Anterior cingulate cortex (tissue), 58 donors: ENCODE measurements at places on chromosomes 16 and 17.

GRCh38 chr16:85029408-85029784, 1.8 kb downstream of the KIAA0513 start:
- DNase-seq = no peak

GRCh38 chr17:75228847-75229246, 23.4 kb downstream of the NUP85 start:
- DNase-seq = no peak

DNA sequence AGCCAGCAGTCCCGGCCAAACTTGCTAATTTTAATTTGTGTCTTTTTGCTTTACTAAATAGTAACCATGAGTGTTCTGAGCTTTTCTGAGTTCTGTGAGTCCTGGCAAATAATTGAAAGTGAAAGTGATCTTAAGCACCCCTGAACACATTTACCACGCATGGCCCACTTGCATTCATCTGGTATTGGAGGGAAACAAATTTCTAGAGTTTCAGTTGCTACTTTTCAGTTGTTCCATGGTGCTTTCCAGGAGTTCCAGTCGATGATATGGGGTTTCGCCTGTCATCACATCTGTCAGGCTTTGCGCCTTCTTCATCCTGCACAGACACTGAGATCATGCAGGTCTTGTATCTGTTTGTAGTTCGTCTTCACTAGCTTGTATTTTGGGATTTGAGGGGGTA, 44.1 kb downstream of the CRLF3 start:
- DNase-seq = no peak

DNA sequence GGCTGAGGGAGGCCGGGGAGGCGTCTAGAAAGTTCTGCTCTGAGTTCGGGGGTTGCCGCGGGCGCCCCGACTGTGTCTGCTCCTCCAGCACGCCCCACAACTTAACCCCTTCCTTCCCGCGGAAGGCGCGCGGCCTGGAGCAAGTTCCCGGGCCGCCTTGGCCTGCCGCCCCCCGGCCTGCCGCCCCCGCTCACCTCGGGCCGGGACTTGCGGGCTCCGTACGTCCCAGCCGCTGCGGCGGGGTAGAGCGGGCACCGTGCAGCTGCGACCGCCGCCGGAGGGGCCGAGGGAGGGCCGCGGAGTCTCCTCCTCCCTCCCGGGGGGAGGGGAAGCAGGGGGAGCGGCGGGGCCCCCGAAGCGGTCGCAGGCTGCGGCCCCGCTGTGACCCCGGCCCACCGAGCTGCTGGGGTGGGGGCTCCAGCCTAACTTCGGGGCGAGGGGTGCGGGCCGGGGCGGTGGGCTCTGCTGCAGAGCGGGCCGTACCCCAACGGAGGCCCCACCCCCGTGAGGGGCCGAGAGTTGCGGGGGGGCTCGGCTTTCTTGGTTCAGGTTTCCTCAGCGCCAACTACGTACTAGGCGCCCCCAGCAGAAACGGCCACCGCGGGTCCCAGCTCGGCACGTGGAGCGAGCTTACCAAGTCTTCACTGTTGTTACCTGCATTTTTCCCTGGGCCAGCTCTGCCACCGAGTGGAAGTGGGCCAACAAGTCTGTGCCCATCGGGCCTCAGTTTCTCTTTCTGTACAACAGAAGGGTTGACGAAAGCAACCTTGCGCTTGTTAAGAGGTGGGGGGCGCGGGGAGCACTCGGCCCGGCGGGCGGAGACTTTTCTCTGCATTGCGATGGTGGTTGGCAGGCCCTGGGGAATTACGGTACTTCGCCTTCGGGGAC, at the start of gene CCDC102A:
Gene CCDC102A, minus strand, starts transcription at position 266 of the 888 bp plus-strand sequence. CDS start 7,394 bp downstream, outside the sequence.
- no peak for DNase-seq

GRCh38 chr17:9284884-9285283, 263.6 kb downstream of the NTN1 start:
- DNase-seq = no peak

GRCh38 chr16:67040166-67040565, 11.2 kb downstream of the CBFB start:
- no peak for DNase-seq

- no peak for DNase-seq
Observed at GRCh38 chr17:74578979-74579378, 11.7 kb upstream of the CD300H start.
